ENCODE measurements at places on chromosomes 1 and 21. TPM values are rescaled to one million over a fixed set of nuclear protein-coding genes. Genes with fewer than 3 reads are reported as not detected.

The S1PR1 gene
- 22.8 TPM for polyA plus RNA-seq

DNA sequence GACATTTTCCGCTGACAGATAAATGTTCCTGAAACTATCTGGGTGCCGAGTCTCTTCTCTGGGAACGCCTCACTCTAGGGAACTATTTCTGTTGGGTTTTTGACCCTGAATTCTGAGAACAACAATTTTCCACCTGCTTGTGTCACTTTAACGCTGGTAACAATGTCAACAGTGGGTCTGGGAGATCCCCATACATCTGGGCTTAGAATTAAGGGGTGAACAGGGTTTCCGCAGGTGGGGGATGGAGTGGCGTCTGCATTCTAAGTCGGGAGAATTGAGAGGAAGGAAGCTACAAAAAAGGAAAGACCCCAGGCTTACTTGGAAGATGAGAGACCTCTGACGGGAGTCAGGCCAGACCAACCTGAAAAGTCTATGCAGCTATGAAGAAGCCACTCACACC lies 8.7 kb downstream of the CD247 start:
- DNase-seq: no peak

The TRIM17 gene
- polyA plus RNA-seq: 6.6 TPM

- no peak for DNase-seq
These were observed 1.1 kb upstream of the IGSF9 start for GRCh38 chr1:159946242-159947187.

- no peak for DNase-seq
These were observed 71.4 kb upstream of the ARTN start for GRCh38 chr1:43861988-43862735.

DNA sequence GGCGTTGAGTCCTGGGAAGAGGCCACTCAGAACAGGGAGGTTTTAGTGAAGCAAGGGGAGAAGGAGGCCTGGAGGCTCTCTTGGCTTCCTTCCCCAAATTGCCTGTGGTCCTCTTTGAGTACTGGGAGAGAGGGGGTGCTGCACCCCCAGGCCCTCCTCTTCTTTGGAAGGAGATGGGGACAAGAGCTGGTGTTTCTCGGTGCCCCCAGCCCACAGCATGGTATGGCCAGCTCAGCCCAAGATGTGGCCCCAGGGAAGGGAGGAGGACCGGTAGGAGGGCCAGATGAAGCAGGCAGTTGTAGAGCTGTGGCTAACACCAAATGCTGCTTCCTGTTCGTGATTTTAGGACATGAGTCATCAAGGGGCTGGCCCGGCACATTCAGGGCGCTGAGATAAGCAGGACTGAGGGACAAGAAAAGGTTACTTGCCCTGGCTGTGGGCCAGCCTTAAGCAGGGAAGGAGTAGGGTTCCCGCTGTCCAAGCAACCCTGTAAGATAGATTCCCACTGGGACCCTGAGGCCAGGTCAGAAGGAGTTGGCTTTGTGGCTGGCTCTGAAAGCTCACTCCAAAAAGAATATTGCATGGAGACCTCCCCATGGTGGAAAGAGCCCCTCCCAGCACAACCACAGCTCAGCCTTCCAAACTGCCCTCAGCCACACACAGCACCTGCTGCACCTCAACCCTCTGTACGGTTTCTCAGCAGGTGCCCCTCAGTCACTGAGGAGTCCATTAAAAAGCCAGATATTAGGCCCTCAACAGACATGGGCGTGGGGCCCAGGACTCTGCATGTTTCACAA lies 4.9 kb upstream of the TNFRSF1B start:
- DNase-seq: no peak

GRCh38 chr1:176211396-176212165 lies 4.5 kb upstream of the COP1 start:
- DNase-seq: no peak

- no peak for DNase-seq
These were observed 121.7 kb downstream of the ADGRL4 start for GRCh38 chr1:78884685-78885452.

DNA sequence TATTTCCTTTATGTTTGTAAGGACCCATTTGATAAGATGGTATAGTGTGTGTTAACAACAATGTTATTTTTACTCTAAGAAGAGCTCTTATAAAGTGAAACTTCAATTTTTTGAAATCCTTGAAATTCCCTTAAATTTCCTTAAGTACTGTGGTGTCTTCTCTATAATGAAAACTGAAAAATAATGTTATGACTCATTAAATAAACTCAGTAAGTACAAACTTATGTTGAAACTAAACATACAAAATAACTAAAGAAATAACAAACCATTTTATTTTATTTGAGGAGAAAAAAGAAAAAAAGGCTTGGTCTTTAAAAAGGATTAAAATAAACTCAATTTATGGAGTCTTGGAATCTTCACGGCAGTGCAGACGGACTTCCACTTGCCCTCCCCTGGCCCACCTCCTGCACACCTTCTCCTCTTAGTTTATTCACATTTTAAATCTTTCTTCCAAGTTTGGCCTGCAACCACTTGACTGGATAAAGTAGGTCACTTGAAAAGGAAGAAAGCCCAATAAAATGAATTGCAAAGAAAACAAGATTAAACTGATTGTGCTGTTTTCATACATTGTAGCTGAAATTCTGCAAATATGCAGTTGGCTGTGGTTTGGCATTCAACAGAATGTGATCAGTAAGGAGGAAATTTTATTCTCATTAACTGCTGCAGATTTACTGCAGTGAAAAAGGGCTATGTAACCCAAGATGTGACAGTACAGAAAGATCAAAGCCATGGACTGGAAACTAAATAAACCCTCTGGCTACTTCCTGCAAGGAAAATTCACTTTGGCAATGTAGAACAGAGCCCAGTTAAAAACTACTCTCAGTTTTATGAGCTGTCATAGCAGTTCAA lies 48.5 kb upstream of the SCYL3 start:
- peak; percentile 41 for DNase-seq

The HMGN2 gene
- polyA plus RNA-seq: 1,200 TPM

The MAP3K21 gene
- 26.7 TPM for polyA plus RNA-seq

DNA sequence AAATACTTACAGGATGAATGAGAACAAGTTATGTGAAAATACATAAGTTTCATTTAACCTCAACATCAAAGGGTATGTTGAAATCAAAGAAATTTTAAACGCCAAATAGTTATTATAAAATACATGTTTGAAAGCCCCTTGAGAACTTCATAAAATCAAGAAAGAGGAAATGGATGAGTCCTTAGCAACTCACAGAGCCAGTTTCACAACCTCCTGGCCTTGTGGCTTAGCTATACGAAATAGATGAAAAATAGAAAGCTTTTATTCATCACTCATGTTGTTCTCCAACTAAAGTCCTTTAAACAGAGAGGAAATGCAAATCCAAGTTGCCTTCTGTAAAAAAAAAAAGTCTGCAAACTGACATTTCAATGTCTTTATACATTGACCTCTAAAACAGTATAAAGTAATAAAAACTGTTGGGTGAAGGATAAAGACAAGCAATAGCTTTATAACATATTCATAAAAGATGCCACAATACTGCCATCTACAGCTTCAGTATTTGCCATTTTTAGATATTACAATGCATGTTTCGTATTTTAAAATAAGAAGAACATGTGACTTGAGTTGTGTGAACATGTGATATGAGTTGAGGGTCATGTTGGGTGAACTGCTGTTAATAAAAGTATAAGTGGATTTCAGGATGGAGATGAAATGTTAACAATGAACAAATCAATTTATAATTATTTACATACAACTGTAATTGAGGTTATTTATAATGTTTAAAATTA lies 847.8 kb downstream of the MRPL39 start:
- DNase-seq: no peak

The KCNE1 gene
- polyA plus RNA-seq: 0.27 TPM

GRCh38 chr1:154469844-154470560 lies 32.0 kb upstream of the TDRD10 start:
- DNase-seq: no peak

DNA sequence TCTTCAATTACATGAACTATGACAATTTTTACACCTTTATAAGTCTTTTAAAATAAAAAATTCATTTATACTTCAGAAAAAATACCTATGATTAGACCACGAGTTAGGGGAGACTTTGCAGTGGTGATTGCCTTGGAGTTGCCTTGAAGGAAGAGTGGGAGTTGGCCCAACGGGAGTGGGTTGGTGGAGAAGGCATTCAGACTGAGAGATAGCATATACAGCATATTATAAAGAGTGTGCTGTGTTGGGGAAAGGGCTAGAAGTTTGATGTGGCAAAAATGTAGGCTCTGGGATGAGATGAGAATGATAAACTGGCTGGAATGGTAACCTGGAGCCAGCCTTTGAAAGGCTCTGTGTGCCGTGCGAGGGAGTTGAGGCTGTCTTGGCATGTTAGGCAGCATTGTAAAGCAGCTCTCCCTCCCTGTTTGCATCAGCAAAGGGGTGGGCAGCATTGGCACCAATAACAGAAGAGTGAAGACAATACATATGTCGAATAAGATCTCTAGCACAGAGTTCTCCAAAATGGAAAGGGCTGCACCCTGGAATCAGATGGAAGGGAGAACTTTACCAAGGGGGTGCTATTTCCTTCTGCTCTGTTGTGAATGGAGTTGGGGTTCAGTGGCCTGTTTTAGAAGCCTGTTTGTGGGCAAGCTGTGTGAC lies 24.4 kb downstream of the MPZL1 start:
- DNase-seq: no peak

The IL20 gene
- not detected for polyA plus RNA-seq

The LINGO4 gene
- polyA plus RNA-seq: not detected

- DNase-seq: no peak
These were observed 122.2 kb upstream of the VAMP3 start for GRCh38 chr1:7648761-7649384.

DNA sequence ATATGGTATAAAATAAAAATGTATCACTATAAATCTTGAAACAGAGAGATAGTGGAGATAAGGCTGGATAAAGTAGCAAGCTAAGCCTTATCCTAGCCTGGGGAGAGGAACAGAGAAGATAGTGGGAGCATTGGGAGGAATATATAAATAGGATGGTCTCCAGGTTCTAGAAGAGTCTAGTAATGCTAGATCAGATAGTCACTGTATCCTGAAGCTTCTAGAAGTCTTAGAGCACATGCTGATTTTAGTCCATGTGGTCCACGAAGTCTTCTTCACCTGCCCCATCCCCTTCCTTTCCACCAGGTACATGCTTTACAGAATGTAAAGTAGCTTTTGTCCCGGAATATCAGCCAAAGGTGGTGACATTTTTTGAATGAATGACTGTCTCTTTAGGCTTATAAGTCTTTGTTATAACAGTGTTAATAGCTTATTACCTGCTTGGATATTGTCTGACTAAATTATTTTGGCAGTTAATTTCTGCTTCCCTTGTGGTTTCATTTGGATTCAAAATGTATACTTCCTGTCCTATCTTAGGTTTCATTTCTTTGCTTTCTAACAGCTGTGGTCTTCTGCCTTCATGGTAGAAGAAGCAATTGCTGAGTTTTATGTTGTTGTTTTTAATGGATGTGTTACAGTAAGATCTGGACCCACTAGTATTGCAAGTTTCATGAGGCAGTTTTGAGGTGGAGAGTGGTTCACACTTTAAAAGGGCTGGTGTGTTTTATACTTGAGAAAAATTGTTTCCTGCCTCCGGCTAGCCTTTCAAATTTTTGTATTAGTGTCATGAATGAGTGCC lies 5.9 kb downstream of the SMG7 start:
- no peak for DNase-seq

The CELA2A gene
- polyA plus RNA-seq: 0.35 TPM

DNA sequence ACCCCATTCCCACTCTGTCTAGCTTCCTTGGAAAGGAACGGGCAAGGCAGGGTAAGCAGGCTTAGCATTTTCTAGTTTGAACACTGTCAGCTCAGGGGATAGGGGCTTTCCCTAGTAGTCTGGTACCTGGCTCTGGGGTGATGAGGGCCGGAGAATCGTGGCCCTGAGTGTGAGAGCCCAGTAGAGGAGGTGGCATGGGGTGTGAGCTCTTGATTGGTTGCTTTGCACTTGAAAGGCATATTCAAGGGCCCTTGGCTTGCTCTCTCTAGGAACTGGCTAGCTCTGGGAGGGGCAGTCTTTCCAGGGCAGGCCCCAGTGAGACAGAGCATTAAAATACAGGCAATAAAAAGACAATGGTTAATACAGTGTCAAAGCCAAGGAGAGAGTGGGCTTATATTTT lies 10.8 kb upstream of the EXTL1 start:
- no peak for DNase-seq

- DNase-seq: no peak
These were observed 407.0 kb downstream of the PTPRU start for GRCh38 chr1:29643281-29643680.

GRCh38 chr21:38228115-38228514 lies 28.7 kb upstream of the KCNJ15 start:
- no peak for DNase-seq

The SYT2 gene
- 2.4 TPM for polyA plus RNA-seq

The S100B gene
- polyA plus RNA-seq: 2.1 TPM

DNA sequence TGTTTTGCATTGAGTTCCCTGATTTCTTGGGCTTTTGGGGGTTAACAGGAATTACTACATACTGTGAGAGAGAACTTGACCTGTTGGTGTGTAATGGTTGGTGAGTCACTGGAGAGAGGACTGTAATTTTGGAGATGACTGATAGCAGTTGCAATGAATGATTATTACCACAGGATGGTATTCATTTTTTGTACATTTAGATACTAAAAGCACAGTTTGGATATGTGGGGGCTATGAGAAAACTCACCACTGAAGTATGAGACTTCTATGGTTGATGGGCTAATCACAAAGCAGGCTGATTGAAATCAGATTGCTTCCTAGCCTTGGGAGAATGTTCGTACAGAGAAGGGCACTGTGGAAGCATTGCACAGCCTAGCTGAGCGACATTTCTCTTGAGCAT lies 1571.3 kb upstream of the PRMT6 start:
- no peak for DNase-seq

The AIDA gene
- polyA plus RNA-seq: 75.0 TPM

The HTR1D gene
- polyA plus RNA-seq: 0.28 TPM

The ERVH48-1 gene
- polyA plus RNA-seq: 0.21 TPM

The RGS18 gene
- 4.4 TPM for polyA plus RNA-seq

The EFNA1 gene
- polyA plus RNA-seq: 74.4 TPM

The GRIK3 gene
- polyA plus RNA-seq: 3.4 TPM

- no peak for DNase-seq
These were observed 56.2 kb upstream of the DPH5 start for GRCh38 chr1:101081496-101082488.

DNA sequence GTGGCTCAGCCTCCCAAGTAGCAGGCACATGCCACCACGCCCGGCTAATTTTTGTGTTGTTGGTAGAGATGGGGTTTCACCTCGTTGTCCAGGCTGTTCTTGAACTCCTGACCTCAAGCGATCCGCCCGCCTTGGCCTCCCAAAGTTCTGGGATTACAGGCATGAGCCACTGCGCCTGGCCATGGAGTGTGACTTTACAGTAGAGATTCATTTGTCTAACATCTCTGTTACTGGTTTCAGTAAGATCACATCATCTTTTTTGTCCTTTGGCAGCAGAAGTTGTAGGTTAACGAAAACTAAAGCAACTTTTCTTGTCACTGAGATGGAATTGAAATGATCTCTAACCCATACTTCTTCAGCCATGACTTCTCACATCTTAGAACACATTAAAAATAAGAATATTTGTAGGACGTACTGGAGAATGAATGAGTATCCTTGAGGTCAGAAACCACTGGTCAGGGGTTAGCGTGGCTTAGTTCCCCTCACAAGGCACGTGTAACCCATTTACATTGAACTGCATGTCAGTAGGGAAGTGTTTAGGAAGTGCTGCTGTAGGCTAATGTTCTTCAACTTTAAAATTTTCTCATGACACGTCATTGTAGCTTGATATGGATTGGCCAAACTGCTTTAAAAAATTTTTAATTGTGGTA lies 75.9 kb downstream of the CAMTA1 start:
- DNase-seq: no peak

GRCh38 chr1:101198842-101199636 lies 37.8 kb upstream of the S1PR1 start:
- no peak for DNase-seq

Measured in right renal cortex interstitium (tissue), 3 donors.